ENCODE measurements at places on chromosomes 1 and 21.

DNA sequence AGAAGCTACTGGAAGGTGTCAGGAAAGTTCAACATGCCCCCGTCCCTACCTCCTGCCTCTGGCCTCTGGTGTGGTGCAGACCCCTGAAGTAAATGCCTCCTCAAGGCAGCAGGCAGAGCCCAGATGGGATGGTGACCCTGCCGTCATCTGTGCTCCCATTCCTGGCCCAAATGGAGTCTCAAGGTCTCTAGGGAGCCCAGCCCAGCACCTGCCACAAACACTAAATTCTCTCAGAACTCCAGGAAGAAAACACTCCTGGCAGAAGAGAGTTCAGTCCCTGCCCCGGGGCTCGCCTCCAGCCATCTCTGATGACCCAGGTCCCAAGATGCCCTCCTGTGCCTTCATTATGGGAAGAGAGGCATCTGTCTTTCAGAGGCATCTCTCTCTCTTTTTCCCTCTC is 261.6 kb upstream of the TMEM51 start:
- DNase-seq: no peak

GRCh38 chr1:111216751-111217150 is 10.8 kb upstream of the CHI3L2 start:
- DNase-seq: no peak

DNA sequence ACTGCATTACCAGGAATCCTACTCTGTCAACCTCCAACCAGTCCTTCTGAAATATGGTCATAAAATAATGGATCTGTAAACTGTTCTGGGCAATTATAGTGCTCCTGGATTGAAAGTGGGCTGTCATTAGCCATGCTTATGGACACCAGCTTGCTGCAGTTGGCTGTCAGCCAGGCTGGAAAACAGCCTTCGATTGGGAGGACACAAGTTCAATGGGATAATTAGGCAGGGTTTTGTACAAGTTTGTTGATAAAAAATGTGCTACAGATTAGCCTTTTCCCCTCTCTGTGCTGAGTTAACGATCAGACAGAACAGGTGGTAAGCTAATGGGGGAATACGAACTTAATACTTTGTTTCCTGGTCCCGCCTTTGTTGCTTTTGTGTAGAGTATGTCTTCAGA is 413.9 kb downstream of the DUSP10 start:
- no peak for DNase-seq

- no peak for DNase-seq
Measured at GRCh38 chr1:168801032-168801745, 72.2 kb upstream of the DPT start.

- DNase-seq: no peak
Measured at GRCh38 chr1:1250786-1251284, 4.3 kb upstream of the C1QTNF12 start.

GRCh38 chr1:243587823-243588560 is 262.1 kb downstream of the AKT3 start:
- no peak for DNase-seq

DNA sequence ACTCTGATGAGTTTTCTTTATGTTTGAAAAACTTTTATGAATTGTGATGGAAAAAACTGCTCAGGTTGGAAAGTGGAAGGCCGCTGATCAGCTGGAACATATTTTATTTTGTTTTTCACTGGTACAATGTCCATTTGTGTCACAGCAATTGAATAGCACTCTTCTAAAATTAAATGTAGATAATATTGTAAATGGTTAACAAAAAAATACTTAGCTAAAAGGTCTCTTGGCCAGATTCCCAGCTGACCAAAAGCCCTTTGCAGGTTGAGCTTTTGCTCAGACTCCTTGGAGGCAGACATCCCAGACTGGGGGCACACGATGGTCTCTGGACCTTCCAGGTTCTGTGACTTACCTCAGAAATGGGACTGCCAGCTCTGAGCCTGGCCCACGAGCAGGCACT is 26.3 kb downstream of the SAMD13 start:
- DNase-seq: no peak

DNA sequence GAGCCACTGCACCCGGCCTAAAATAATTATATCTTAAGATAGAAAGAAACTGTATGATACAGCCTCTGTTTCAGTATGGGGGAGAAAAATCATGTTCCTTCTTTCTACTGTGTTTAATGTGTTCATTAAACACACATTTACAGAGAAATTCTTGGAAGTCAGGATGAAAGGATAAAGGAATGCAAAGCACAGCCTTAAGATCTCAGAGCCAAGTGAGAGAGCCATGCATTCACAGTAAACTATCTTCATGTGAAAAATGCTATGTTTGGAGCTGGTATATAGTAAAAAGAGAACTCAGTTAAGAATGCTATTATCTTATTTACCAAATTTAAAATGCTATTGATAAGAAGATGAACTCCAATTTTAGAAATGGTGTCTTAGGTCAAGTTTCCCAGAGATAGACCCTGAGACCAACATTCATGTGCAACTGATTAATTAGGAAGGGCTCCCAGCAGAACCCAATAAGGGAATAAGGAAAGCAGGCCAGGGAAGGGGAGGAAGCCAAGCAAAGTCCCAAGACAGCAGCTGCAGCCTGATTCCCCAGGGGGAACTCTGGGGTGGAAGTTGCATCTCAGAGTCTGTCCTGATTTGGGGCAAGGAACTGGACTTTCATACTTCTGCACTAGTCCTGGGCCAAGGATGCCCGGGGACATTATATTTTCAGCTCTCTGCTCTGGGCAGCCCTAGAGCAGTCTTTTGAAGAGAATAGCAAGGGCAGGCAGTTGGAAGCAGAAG is 130.0 kb upstream of the ZNF648 start:
- no peak for DNase-seq

DNA sequence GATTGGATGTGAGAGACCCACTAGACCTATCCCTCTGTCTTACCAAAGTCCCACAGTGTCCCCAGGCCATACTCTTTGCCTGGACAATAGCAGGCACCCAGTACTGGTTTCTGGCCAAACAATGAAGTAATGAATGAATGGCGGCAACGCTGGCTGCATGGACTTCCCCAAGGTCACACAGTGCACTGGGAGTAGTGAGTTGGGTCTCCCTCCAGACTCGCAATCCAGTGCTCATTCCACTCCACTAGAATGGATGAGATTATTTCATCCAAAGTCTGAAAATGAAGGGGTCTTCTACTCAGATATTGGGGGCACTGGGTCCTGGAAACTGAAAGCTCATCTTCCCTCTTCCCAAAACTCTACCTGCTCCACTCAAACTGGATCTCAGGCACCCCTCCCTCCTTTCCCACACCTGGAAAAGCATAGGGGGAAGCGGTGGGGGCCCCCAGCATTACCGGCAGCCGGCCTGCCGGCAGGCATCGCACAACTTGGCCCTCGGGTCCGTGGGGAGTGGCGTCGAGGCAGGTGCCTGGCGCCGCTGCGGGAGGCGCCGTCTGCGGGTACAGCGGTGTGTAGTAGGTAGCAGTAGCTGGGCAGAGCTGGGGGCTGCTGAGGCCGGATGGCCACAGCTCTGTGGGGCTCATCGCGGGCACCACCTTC is 816 bp downstream of the E2F2 start:
- DNase-seq: no peak

- peak; percentile 95 for DNase-seq
Measured at GRCh38 chr1:224623743-224624333, 7.7 kb downstream of the CNIH3 start.

DNA sequence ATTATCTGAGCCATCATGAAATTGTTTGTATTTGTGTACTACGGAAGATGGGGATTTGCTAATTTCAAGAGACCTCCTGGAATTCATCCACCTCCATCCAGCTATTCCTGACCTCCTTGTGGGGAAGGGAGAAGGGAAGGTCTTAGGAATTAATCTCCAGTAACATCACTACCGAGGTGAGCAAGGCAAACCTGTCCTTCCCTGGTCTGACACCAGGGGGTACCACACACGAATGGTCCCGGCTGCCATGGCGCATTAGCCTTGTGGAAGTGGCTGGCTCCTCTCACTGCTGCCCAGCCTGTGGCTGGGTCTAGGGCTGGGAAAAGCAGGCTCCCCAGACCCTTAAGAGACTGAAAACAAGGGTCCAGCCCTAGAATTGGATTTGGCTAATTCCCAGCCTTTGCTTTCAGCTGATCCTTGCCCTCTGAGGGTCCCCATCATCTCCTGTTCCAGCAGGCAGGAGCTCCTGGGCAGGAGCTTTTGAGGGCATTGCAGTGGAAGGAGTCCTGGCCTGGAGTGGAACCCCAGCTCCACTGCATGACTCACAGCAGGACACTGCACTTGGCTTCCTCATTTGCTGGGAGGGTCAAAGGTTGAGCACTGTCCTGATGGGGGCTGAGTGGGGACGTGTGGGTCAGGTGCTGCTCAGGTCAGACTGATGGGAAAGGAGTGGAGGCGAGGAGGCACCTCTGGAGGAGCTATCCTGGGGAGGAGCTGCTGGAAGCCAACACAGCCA is 34.8 kb downstream of the RIMS3 start:
- peak; percentile 16 for DNase-seq

- no peak for DNase-seq
Measured at GRCh38 chr1:61569303-61569621, 155.7 kb downstream of the TM2D1 start.

DNA sequence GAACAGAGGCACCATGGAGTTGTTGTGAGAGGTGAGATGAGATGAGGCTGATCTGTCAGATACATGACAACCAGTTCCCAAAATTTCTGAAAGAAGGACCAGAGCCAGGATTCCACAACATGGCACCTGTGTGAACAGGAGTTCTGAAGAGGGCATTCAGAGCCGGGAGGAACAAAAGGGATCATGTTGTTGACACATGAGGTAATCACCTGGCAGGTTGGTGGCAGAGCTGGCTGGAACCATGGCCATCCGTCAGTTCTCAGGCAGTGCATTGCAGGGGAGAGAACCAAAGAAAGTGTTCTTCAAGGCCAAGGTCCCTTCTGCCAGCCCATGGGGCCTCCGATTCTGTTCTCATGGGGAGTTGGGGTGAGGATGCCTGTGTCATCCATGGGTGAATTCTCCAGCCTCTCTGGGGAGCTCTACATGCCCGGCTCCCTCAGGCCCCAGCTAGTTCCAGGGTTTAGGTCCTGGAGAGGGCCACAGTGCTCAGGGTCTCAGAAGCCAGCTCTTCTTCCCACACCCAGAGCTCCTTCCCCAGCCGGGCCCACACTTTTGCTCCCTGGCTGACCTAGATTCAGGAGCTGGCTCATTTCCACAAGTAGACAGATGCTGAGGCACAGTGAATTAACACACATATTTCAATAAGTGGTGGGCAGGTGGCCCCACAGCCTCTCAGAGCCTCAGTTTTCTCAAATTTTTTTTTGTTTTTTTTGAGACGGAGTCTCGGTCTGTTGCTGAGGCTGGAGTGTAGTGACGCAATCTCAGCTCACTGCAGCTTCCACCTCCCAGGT is 49.1 kb upstream of the CTPS1 start:
- DNase-seq: no peak

Data from fibroblast of skin of right quadriceps (primary cell).